CD8-positive, alpha-beta memory T cell (primary cell): ENCODE measurements at places on chromosomes 3 and 15.

DNA sequence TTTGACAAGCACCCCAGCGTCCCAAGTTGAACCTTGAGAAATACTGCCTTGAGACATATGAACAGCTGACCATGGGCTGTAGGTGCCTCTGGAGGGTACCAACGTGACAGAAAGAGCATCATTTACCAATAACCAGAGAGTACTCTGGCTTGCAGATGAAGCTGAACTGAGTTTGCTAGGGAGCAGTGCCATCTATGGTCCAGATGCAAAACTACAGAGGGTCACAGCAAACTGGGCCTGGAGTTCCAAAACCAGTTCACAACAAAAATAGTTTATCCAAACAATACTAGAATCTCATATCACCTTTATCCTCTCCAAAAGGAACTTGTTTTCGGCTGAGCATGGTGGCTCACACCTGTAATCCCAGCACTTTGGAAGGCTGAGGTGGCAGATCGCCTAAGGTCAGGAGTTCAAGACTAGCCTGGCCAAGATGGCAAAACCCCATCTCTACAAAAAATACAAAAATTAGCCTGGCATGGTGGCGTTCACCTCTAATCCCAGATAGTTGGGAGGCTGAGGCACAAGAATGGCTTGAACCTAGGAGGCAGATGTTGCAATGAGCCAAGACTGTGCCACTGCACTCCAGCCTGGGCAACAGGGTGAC is 69.3 kb downstream of the CHAC1 start:
- peak; percentile 33 for DNase-seq
- no peaks in the 10 kb centered on the region for H3K4me1 ChIP-seq
- H3K27ac ChIP-seq, result no peak overlapping the region
- H3K4me3 ChIP-seq, result no peak overlapping the region

DNA sequence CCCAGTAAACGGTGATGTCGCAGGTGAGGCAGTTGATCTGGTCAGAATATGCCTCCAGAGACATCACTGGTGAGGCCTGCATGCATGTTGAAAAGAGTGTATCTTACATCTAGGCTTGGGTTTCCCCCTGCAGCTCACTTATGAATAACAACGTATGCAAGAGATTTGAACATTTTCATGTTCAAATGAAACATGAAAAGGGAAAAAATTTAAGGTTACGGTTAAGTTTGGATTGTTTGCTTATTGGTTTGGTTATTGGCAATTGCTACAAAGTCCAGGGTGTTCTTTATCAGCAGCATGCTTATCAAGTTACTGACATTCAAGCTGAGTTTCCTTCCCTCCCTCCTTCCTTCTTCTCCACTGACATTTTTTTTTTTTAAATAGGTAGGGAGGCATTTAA is 123.2 kb downstream of the IGF1R start:
- no peaks in the 10 kb centered on the region for H3K27me3 ChIP-seq
- peaks cover 3% of the 10 kb centered on the region for H3K4me1 ChIP-seq
- H3K27ac ChIP-seq, result no peak overlapping the region
- no peak overlapping the region for H3K4me3 ChIP-seq
- no peak for DNase-seq
- no peaks in the 10 kb centered on the region for H3K36me3 ChIP-seq

DNA sequence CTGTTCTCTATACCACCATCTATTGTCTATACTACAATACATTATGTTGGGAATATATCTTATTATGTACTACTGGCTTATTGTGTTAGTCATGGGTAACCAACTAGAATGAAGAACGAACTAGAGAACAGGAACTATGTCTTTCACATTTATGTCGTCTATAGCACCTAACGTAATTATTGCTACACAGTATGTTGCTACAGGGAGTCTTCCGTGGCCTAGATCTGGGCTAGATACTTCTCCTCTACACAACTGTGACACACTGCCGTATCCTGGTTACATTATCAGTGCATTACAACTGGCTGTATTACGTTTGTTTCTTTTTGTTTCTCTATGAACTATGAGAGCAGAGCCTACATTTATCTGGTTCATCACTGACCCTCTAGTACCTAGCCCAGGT is 34.0 kb downstream of the SCG5 start:
- DNase-seq, result no peak
- no peaks in the 10 kb centered on the region for H3K4me1 ChIP-seq
- H3K27ac ChIP-seq, result no peak overlapping the region
- no peaks in the 10 kb centered on the region for H3K36me3 ChIP-seq
- no peaks in the 10 kb centered on the region for H3K27me3 ChIP-seq
- no peak overlapping the region for H3K4me3 ChIP-seq

GRCh38 chr3:195394700-195395099 is 48.1 kb downstream of the ACAP2 start:
- H3K27ac ChIP-seq, result no peak overlapping the region
- no peak overlapping the region for H3K4me3 ChIP-seq
- peaks cover 22% of the 10 kb centered on the region for H3K4me1 ChIP-seq
- H3K36me3 ChIP-seq, result peaks cover 7% of the 10 kb centered on the region

GRCh38 chr3:99972380-99973104 is 141.8 kb downstream of the FILIP1L start:
- H3K4me1 ChIP-seq, result no peaks in the 10 kb centered on the region
- no peaks in the 10 kb centered on the region for H3K27me3 ChIP-seq
- no peaks in the 10 kb centered on the region for H3K36me3 ChIP-seq
- H3K4me3 ChIP-seq, result no peak overlapping the region
- DNase-seq, result no peak

GRCh38 chr15:90205886-90206285 is 4.8 kb downstream of the SEMA4B start:
- H3K27ac ChIP-seq, result no peak overlapping the region
- H3K4me1 ChIP-seq, result peaks cover 23% of the 10 kb centered on the region
- DNase-seq, result no peak
- no peak overlapping the region for H3K4me3 ChIP-seq
- H3K36me3 ChIP-seq, result no peaks in the 10 kb centered on the region
- H3K27me3 ChIP-seq, result no peaks in the 10 kb centered on the region

- no peaks in the 10 kb centered on the region for H3K36me3 ChIP-seq
- H3K27ac ChIP-seq, result no peak overlapping the region
- H3K27me3 ChIP-seq, result no peaks in the 10 kb centered on the region
- DNase-seq, result no peak
- no peaks in the 10 kb centered on the region for H3K4me1 ChIP-seq
Measured at GRCh38 chr3:43782541-43782940, 91.8 kb downstream of the ABHD5 start.

DNA sequence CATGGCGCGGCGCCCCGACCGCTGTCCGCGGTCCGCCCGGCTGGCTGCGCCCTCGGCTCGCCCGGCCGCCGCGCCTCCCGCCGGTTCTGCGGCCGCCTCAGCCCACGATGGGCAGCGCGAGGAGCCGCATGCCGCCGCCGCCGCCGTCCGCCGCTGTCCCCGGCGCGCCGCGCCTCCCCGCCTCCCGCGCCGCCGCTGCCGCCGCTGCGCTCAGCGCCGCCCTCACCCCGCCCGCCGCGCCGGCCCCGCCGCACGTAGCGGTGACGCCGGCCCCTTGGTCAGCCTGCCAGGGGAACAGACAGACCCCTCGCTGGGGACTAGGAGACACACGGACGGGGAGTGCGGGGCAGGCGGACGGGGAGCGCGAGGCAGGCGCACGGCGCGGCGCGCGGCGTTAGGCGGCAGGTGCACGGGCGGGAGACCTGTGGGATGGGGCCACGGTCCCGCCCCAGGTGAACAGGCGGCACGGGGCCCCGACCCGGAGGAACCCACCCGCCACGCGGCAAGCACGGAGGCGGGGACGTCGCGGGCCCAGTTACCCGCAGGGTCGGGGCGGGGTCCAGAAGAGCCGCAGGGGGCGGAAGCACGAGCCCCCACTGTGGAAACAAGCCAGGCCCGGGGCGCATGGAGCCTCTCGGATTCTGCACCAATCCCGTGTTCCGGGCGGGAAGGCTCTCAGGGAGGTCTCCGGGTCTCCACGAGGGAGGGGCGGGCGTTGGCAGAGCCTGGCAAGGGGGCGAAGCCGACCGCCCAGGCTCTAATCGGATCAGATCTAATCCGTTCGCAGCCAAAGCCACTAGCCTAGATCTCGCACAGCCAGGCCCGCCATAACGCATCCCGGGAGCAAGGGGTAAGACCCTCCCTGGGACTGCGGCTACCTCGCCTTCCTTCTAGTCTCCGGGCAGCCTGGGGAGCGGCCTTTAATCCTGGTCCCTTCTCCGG is at the start of gene CSPG5:
Gene CSPG5, minus strand, starts transcription at position 175 of the 942 bp plus-strand sequence. Its CDS starts 172 bp downstream, at position 3.
- peak within 1 kb of the TSS; percentile 41 for H3K4me3 ChIP-seq
- DNase-seq, result peak; percentile 30
- no peak within 1 kb of the TSS for H3K27ac ChIP-seq
- peaks cover 3% of the 10 kb centered on the region for H3K4me1 ChIP-seq

- no peak overlapping the region for H3K27ac ChIP-seq
- no peak for DNase-seq
- H3K4me3 ChIP-seq, result no peak overlapping the region
- H3K4me1 ChIP-seq, result peaks cover 91% of the 10 kb centered on the region
- H3K36me3 ChIP-seq, result peaks cover 15% of the 10 kb centered on the region
Measured at GRCh38 chr3:15297608-15298350, 34.6 kb downstream of the SH3BP5 start.

DNA sequence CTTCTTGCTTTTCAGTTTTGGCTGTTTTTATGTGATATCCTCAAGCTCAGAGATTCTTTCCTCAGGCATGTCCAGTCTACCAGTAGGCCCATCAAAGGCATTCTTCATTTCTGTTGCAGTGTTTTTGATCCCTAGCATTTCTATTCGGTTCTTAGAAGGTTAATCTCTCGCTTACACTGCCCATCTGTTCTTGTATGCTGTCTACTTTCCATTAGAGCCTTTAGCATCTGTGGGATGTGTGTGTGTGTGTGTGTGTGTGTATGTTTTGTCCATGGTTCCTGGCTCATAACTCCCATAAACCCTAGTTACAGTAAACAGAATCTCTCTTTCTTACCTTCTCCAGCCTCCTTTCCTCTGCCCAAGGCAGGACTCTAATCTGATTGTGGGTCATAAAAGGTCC is 5.1 kb upstream of the SLC22A13 start:
- no peak for DNase-seq
- no peak overlapping the region for H3K27ac ChIP-seq

DNA sequence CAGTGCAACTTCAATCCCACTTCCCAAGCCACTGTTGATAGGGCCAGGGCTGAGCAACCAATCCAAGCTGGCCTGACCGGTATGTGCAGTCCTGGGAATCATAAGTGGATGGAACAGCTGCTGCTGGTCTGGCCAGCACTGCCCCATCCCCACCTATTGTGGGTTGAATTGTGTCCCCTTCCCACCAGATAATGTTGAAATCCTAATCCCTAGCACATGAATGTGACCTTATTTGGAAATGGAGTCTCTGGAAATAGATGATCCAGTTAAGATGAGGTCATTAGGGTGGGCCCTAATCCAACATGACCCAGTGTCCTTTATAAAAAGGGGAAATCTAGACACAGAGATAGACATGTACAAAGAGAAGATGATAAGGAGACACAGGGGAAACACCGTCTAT is 13.7 kb upstream of the PDIA5 start:
- DNase-seq, result no peak
- no peaks in the 10 kb centered on the region for H3K27me3 ChIP-seq
- no peaks in the 10 kb centered on the region for H3K36me3 ChIP-seq
- H3K4me3 ChIP-seq, result no peak overlapping the region

GRCh38 chr3:89955156-89955555 is 847.7 kb downstream of the EPHA3 start:
- no peaks in the 10 kb centered on the region for H3K36me3 ChIP-seq
- H3K4me1 ChIP-seq, result no peaks in the 10 kb centered on the region
- no peak for DNase-seq

DNA sequence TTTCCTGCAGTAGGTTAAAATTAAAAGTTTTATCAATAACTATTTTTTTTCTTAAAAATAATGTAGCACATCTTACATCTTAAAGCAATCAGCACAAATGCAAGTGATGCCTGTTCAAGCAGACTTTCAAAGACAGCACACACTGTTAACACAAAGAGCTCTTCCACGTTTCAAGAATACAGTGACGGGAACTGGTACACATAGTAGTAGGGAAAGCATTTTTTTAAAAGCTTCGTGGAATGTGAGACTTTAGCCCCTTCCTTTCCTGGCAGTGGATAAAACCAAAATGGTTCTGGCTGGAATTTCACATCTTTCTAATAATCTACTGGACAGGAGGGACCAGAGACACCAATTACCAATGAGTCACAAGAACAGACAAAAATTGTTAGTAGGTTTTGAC is 33.5 kb upstream of the SLC2A2 start:
- H3K4me3 ChIP-seq, result no peak overlapping the region
- no peaks in the 10 kb centered on the region for H3K27me3 ChIP-seq
- DNase-seq, result no peak
- H3K27ac ChIP-seq, result no peak overlapping the region
- no peaks in the 10 kb centered on the region for H3K36me3 ChIP-seq
- no peaks in the 10 kb centered on the region for H3K4me1 ChIP-seq

- no peaks in the 10 kb centered on the region for H3K36me3 ChIP-seq
- no peak overlapping the region for H3K27ac ChIP-seq
- H3K4me1 ChIP-seq, result no peaks in the 10 kb centered on the region
- DNase-seq, result no peak
- no peaks in the 10 kb centered on the region for H3K27me3 ChIP-seq
- no peak overlapping the region for H3K4me3 ChIP-seq
Measured at GRCh38 chr15:76204916-76205460, 106.3 kb downstream of the ETFA start.

- no peaks in the 10 kb centered on the region for H3K36me3 ChIP-seq
- H3K4me3 ChIP-seq, result no peak overlapping the region
- no peaks in the 10 kb centered on the region for H3K27me3 ChIP-seq
- no peaks in the 10 kb centered on the region for H3K4me1 ChIP-seq
Measured at GRCh38 chr3:116640109-116640508, 69.5 kb upstream of the TUSC7 start.

DNA sequence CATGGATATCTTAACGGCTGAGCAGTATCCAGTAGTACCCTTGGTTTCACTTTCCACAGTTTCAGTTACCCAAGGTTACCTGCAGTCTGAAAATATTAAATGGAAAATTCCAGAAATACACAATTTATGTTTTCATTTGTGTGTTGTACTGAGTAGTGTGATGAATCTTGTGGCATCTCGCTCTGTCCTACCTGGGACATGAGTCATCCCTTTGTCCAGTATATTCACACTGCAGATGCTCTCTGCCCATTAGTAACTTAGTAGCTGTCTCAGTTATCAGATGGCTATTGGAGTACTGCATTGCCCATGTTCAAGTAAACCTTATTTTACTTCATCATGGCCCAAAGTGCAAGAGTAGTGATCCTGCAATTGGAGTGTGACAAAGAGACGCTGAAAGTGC is 26.1 kb downstream of the GASK1A start:
- no peak overlapping the region for H3K27ac ChIP-seq
- H3K4me1 ChIP-seq, result no peaks in the 10 kb centered on the region
- DNase-seq, result no peak
- no peaks in the 10 kb centered on the region for H3K36me3 ChIP-seq
- no peaks in the 10 kb centered on the region for H3K27me3 ChIP-seq

DNA sequence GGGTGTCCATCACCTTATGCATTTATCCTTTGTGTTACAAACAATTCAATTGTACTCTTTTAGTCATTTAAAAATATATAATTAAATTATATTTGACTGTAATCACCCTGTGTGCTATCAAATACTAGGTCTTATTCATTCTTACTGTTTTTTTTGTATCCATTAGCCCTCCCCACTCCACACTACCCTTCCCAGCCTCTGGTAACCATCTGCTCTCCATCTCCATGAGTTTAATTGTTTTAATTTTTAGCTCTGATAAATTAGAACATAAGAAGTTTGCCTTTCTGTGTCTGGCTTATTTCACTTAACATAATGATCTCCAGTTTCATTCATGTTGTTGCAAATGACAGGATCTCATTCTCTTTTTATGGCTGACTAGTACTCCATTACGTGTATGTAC is 16.8 kb downstream of the C3orf20 start:
- H3K27ac ChIP-seq, result no peak overlapping the region
- no peaks in the 10 kb centered on the region for H3K4me1 ChIP-seq
- H3K27me3 ChIP-seq, result no peaks in the 10 kb centered on the region
- no peak overlapping the region for H3K4me3 ChIP-seq
- no peak for DNase-seq
